ENCODE measurements at places on chromosomes 7 and 10. TPM values are rescaled to one million over a fixed set of nuclear protein-coding genes. Genes with fewer than 3 reads are reported as not detected.

DNA sequence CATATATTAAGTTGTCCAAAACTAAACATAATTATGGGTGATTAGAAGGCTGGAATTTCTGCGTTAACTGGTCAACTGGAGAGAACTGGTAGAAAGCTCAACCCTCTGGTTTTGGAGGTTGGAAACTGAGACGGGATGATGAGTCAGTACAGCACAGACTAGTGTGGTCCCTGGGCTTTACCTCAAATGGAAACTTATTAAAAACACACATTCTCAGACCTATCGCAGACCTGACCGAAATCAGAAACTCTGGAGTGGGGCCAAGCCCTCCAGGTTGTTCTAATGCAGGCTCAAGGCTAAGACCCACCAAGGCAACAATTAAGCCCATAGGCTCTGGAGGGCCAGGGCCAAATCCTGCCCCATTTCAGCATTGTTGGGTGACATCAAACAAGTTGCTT is 136.9 kb downstream of the KCNMA1 start:
- no peak for DNase-seq

DNA sequence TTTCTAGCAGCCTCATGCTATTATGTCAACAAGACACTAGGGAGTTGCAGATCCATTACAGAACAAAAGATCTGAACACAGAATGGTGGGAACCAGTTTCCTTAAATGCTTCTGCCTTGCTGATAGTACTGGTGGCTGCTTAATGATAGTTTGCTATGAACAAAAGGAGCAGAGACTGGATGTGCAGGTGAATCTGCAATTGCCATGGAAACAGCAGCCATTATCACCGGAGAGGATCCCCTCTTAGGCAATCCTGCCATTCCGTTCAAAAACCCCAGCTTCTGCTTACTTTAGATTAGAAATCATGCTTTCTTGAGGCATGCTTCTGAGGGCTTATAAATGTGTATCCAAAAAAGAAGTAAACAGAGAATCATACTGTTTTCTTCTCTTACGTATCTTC is 80.0 kb upstream of the PRKAR2B start:
- DNase-seq: no peak

- DNase-seq: peak; percentile 95
These were observed 484.0 kb upstream of the GALNT17 start for GRCh38 chr7:70647801-70648498.

DNA sequence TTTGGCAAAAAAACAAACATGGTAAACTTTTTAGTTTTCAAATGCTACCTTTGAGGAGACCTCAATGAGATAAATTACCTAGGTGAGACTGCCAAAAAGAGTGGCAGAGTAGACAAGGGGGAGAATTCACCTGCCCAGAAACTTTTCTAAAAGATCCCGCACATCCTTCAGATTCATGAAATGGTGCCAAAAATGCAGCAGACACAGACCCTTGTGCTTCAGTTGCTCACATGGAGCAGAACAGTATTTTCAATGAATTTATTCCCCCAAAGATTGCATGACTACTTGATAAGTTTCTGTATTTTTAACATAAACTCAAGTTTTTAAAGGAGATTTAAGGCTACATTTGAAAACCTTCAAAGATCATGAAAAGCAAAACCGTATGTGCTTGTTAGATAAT is 270.0 kb downstream of the TRIL start:
- DNase-seq: no peak

- no peak for DNase-seq
These were observed 302.2 kb downstream of the PTPRN2 start for GRCh38 chr7:158285383-158285770.

- DNase-seq: no peak
These were observed 30.0 kb downstream of the PRLHR start for GRCh38 chr10:118565301-118566075.

GRCh38 chr7:102305414-102306268 is 19.0 kb downstream of the SH2B2 start:
- no peak for DNase-seq

GRCh38 chr10:119209035-119209735 is 1.8 kb downstream of the GRK5 start:
- peak; percentile 68 for DNase-seq

DNA sequence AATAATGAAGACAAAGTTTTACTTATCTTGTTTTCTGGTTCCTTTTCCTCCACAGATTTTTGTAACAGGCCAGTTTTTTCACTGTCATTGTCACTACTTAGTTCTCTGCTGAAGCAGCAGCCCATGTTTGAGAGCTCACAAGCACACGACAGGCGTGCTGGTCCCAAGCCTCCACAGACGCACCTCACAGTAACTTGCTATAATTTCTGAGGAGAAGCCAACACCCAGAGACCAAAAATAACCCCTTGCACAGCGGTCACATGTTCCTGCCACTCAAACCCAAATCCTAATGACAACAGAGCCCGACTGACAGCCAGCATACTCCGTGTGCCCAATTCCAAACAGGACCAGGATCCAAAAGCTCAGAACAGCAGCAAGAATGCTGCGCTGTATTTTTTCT is 58.5 kb downstream of the LARP4B start:
- no peak for DNase-seq

DNA sequence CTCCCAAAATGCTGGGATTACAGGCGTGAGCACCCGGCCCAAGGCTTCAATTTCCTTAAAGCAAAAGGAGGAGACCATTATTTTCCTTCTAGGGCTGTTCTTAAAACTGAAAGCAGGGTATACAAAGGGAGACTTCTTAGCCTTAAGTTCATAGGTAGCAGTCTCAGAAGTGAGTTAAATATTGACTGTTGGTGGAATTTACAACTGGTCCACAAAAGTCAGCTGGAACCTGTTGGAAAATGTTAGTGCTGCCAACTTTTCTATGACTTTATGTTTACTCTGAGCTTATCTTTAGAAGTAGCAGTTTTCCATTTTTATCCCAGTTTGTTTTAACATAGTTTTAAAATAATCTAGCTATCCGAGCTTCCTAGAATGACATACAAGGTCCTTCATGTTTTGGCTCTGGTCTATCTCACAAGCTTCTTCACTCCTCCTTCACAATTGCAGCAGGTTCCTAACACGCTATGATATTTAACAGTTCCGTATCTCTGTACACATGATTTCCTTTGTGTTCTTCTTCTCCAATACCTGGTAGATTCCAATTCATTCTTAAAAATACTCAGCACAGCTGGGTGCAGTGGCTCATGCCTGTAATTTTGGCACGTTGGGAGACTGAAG is 3.3 kb downstream of the SLC26A3 start:
- DNase-seq: no peak

GRCh38 chr10:128557149-128557710 is 431.0 kb upstream of the MKI67 start:
- no peak for DNase-seq

DNA sequence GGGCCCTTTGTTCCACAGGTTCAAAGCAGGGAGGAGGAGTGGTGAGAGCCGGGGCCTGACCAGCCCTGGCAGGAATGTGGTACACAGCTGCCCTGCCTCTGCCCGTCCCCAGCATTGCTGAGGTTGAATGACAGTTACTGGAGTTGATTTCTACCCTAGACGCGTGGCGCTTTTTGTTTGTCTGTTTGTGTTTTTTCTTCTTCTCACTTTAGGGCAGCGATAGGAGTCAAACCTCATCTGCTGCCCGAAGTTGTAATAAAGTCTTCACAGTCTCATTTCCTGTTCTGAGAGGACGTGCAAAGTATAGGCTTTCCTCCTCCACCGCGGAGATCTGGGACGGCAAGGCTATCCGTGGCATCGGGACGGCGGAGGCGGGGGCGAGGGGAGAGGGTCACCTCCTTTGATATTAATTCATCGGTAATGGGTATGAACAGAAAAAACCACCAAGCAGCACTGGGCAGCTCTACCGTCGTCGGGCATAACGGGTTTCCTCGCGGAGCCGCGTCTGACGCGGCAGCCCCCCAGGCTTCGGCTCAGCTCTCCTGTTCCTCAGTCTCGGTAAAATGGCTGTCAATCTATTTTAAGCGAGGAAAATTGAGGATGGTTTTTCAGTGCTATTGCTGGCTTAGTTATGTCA is 160.8 kb downstream of the LRMDA start:
- no peak for DNase-seq

- DNase-seq: no peak
These were observed 23.3 kb upstream of the GPR22 start for GRCh38 chr7:107446531-107446930.

GRCh38 chr7:119571666-119572065 is 701.3 kb upstream of the KCND2 start:
- no peak for DNase-seq

DNA sequence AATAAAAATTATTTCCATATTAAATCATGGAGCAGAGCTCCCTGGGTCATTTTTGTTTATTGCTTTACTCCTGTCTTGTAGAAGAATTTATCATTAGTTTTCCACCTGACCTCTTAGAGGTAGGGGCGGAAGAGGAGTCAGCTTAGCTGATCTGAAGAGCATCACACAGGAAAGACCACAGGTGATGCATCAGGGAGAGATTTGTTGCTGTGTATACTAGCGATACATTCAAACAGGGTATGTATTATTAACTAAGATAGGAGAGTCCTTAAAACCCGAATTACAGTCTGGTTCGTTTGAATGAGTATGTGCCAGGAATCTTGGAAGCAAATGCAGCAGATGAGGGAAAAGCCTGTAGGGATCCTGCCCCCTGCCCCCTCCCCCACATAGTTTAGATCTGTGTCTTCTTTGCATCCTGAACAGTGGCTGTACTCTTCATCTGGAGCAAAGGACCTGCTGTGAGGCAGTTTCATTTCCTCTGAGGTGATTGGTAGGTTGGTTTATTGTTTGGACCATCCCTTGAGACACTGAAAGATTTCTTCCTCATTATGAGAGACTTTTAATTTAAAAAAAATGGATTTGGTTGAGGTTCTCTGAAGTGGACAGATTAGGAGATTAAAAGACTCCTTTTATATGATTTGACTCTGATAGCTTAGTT is 177.0 kb downstream of the SND1 start:
- no peak for DNase-seq

- DNase-seq: no peak
These were observed 21.9 kb upstream of the SEMA3A start for GRCh38 chr7:84216472-84216871.

DNA sequence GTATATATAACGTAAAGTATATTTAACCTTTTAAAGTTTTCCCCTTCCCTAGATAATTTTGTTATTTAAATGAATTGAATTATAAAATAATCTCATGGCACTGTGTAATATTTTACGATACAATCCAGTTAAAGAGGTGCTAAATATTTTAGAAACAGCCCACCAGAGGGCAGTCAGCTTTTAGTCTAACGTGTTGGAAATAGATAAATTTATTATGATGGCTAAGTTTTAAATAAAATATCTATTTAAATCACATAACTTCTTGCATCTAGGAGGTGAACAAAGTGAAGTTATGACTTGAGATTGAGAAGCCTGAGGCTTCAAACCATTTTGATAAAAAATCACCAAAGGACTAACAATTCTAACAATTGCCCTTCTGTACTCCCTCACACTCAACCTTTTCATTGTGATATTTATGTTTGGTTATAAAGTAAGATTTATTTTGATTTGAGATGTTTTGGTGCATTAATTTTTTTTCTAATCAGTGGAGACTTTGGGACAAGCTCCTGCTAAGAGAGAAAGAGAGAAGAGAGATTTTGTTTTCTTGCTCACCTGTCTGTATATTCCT is 171.5 kb upstream of the SP4 start:
- peak; percentile 55 for DNase-seq

DNA sequence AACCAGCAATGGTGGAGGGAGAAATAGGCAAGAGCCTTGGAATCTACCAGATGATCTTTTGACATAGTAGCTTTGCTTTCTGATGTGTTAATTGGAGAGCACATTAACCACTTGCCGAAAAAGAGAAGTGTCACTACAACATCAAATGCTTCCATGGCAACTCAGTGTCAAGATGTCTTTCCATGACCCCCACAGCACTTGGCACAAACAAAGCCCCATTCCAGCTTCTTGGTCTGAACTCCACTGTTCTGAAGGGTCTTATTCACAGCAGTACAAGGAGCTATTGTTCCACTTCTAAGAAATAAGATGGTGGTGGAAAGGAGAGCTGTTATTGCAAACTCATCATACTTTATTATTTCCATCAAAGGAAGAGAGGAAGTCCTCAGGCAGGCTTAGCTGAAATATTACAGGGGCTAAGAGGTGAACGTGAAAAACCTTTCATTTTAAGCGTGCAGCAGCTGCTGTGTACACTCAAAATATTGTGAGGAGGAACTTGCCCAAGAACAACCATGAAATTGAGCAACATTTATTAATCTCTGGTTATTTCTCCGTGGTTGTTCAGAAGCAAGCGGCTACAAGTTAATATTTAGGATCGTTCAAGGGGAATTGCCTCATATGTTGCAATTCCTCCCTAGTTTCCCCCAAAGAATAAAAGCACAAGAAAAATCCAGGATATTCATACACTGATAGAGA is 354.8 kb upstream of the CELF2 start:
- no peak for DNase-seq

DNA sequence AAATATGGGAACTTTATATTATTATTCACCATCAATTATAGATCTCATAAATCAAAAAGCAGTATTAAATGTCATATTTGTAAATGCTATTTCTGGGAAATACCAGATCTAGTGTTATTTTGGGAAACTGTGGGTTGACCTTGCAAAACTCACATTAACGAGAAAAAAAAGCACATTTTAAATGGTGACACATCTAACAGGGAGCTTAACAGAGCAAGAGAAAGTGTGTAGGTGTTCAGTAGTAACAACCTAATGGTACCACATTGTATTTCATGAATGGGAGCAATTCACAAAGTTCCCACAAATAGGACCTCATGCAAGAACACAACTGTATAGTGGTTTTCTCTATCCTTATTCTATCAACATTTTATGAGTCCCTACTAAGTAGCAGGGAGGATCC is 26.2 kb upstream of the HDAC9 start:
- DNase-seq: no peak

DNA sequence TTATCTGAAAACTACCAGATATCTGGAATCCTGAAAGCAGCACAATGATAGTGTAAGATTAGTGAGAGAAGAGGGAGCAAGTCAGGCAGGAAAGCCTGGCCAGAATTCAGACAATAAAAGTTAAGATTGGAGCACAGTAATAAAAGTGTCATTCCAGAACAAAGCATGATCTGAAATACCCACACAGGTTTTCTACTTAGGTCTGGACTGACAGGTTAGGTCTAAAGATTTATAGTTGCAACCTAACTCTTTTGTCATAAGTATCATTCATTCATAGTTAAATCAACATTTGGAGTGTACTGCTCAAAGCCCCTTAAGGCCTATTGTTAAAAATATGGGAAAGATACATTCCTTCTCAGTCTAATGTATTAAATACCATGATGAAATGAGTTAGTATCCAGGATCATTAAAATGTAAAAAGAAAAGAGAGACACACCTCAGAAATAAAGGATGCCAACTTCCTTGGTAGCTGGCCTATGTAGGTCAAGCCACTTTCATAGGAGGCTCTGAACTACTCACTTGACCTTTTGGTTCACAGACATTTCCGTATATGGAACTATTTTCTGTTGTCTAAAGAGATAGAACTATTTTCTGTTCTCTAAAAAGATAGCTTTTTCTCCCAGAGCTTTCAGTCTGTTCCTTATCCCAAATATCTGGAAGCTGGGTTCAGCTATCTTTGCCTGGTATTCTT is 105.2 kb downstream of the FAS start:
- no peak for DNase-seq

KLHL7 gene
- total RNA-seq: 20.3 TPM

NUB1 gene
- total RNA-seq: 59.2 TPM

POLR3A gene
- total RNA-seq: 17.0 TPM

CNPY1 gene
- not detected for total RNA-seq

KCP gene
- 0.21 TPM for total RNA-seq

SLC13A1 gene
- total RNA-seq: not detected

SPDYE1 gene
- not detected for total RNA-seq

PNLIPRP1 gene
- not detected for total RNA-seq
